Osteocyte (in vitro differentiated cells): ENCODE measurements at places on chromosomes 5 and 9. TPM values are rescaled to one million over a fixed set of nuclear protein-coding genes. Genes with fewer than 3 reads are reported as not detected.

Gene KDM3B
- total RNA-seq: 65.2 and 67.4 TPM in 2 replicates

Gene CSF2
- total RNA-seq: not detected in 2 replicates

Gene PPP6C
- total RNA-seq: 34.9 and 37.9 TPM in 2 replicates

Gene DMGDH
- 1.1 and 2.4 TPM in 2 replicates for total RNA-seq

Gene ATOX1
- 104 and 107 TPM in 2 replicates for total RNA-seq

Gene GABRA6
- not detected in 2 replicates for total RNA-seq

Gene PHYHD1
- 4.6 and 6.0 TPM in 2 replicates for total RNA-seq

Gene SGCD
- total RNA-seq: 13.1 and 14.4 TPM in 2 replicates

Gene MLANA
- total RNA-seq: not detected in 2 replicates

Gene IL4
- total RNA-seq: not detected in 2 replicates

Gene PCDHB6
- 1.4 and 1.6 TPM in 2 replicates for total RNA-seq

Gene OLFM1
- total RNA-seq: 0.83 and 1.3 TPM in 2 replicates

Gene SLC36A3
- not detected in 2 replicates for total RNA-seq

Gene HBEGF
- total RNA-seq: 2.7 and 3.6 TPM in 2 replicates

DNA sequence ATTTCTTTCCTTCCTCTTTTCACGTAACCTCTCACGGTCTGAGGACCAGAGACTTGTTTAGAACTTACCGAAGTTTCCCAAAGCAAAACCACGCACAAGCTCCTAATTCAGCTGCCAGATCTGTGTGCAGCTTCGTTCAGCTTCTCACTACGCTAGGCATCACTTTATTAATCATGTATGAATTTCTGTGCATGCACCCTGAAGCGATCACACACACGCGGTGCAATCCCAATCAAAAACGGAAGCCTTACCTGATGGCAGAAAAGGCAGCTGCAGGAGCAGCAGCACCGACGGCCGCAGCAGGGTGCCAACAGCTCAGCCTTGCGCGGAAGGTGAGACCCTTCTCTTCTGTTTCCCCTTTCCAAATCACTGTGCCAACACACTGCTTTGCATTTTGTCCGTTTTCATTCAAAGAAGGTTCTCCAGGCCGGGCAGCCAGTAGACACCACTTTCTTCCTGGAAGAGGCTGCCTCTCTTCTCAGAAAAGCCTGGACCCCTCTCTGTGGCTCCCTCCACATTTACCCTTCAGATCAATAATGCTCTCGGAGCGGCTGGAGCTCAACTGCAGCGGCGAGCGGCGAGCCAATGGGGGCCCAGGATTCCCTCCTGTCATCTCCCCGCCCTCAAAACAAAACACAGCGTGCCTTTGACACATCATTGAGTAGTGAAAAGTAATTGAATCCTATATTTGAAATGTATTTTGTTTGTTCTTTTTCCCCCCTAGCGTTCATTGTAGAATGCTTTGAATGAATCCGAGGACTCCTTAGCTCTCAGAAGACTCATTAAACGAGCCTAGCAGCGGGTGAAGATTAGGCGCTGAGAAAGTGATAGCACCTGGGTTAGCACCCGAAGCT is at the start of gene CDH12:
TSS of gene CDH12 (minus strand) at position 538 of the 854 bp plus-strand sequence.
- DNase-seq: no peak

DNA sequence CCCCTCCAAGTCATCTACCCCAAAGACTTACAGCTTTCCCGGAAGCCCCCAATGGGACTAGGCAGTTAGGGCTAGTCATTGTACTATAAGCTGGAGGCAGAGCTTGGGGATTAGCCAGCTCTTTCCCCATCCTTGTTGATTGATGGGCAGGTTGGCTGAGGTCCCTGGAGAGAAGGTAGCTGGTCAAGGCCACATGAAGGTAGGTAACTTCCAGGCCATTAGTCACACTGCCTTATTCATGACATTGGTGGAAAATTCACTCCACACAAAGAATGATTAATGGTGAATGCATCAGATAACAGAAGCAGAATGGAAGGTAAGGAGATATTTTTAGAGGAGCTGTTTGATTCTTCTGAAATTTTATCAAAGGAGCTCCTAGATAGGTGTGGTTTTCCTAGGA is 49.5 kb upstream of the TGFBR1 start:
- no peak for DNase-seq

DNA sequence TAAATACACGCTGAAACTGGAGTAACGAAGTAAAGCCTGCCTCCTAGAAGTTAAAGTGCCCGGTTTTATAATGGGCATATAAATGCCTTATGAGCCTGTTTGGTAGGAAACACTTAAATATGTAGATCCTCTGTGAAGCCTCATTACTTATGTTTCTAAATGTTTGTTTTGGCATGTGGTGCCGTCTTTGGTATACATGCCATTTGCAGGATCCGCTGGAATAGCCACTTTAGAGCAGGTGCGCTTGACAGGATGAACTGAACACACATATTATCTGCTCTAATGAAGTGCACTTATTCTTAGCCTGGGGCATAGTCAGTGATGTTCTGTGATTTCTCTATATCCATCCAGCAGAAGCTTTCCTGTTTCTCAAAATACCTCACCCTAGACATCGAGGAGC is 778.1 kb upstream of the WWC1 start:
- no peak for DNase-seq

DNA sequence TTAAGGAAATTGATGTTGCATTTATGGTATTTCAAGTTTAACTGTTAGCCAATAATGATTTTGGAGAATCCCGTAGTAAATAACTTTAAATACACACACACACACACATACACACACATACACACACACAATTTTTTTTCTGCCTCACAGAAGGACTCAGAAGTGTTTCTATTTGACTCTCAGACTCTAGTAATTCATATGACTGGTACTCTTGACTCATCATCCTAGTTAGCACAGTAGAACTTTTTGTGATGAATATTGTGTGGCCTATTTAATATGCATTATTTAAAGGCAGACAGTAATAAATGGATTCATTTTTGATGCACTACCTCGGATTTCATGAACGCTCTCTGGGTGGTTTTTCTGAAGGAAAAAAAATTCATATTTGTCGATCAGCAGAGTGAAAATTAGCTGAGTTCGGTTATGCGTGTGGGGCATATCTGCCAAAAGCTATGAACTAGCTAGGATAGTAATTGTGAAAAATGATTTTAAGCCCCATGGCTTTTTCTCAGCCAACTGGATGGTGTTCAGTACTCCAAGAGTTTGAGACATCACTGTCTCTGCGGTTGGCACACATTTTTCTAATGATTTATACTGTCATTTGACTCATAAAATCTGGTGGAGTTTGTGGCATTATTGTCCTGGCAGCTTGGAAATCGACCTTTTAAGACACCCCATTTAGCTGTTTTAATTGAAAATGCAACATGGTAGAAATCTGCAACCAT is 102.2 kb downstream of the PCSK5 start:
- no peak for DNase-seq

GRCh38 chr5:31122998-31123951 is 70.2 kb upstream of the CDH6 start:
- DNase-seq: no peak

- no peak for DNase-seq
Observed at GRCh38 chr9:107945961-107946360, 456.4 kb upstream of the KLF4 start.

DNA sequence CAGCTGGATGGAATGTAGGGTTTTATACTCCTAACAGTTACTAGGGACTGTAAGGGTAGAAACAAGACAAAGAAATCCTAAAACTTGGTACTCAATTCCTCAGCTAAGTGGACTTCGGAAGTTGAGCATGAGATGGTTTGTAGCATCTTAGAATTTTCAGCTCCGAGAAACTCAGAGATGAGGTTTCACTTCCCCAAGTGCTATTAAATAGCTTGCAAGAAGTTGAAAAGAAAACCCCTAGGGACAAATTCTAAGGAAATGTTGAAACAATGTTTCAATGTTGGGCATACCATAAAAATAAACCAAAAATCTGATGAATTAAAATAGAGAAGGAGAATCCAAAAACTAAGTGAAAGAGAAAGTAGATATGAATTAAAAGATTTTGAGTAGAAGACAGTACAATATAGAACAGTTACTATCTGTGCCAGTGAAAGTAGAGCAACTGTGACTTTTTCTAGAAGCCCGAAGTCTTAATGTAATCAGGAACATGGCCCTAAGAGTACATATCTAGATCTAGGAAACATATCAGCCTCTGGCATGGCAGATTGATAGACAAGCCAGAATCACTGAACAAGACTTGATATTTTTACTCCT is 308.6 kb upstream of the RGMB start:
- DNase-seq: no peak

GRCh38 chr5:54741711-54742110 is 224.2 kb downstream of the SNX18 start:
- no peak for DNase-seq

DNA sequence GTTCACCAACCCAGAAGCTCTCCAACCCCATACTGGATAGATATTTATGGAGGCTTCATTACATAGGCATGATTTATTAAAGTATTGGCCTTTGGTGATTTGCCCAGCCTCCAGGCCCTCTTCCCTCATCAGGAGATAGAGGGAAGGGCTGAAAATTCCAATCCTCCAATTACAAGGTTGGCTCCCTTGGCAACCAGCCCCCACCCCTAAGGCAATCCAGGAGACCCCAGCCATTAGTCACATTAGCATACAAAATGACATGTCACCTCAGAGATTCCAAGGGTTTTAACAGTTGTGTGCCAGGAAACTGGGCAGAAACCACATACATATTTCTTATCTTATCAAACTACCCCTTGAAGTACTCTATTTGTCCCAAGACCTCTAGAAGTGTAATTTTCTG is 210.0 kb downstream of the HINT1 start:
- DNase-seq: no peak

GRCh38 chr9:126927419-126927818 is 12.8 kb downstream of the RALGPS1 start:
- DNase-seq: no peak

DNA sequence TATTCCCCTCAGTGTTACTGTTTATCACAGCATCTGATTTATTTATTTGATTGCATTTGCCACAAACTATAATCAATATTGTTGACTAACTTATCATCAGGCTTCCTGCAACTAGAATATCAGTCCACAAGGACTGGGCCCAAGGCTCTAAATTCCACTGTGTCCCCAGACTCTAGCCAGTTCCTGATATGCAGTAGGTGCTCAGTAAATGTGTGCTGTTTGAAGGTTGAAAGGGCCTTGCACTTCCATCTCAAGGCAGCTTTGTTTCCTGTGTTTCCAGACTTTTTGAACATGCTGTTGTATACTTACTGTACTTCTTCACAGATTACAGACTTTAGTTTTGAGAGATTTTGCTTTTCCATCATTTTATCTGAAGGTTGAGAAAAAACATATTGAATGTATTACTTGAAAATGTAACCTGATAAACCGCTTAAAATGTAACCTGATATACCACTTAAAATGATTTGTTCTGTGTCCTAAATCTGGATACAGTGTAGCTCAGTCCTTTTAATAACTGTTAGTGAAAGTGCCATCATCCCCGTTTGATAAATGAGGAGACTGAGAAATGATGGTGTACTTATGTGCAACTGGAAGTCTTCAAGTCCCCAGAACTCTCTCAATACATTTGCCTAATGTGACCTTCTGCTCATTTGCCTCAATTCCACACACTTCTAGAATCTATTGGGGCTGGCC is 18.7 kb downstream of the KIAA1191 start:
- DNase-seq: no peak

GRCh38 chr9:136059321-136059791 is 35.7 kb downstream of the NACC2 start:
- peak; percentile 83 for DNase-seq

- no peak for DNase-seq
Observed at GRCh38 chr9:127975376-127976315, 5.1 kb downstream of the EEIG1 start.

DNA sequence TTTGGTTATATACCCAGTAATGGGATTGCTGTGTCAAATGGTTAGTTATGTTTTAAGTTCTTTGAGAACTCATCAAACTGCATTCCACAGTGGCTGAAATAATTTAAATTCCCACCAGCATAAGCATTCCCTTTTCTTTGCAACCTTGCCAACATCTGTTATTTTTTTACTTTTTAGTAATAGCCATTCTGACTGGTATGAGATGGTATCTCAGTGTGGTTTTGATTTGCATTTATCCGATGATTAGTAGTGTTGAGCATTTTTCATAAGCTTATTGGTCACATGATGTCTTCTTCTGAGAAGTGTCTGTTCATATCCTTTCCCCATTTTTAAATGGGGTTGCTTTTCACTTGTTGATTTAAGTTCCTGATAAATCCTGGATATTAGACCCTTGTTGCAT is 435.7 kb upstream of the RIOK2 start:
- no peak for DNase-seq

GRCh38 chr5:167658889-167659288 is 632.6 kb upstream of the WWC1 start:
- DNase-seq: no peak

GRCh38 chr5:159783726-159784247 is 132.5 kb upstream of the ADRA1B start:
- DNase-seq: no peak
